Astrocyte (in vitro differentiated cells and primary cell): ENCODE measurements at places on chromosomes 6 and 20. TPM values are rescaled to one million over a fixed set of nuclear protein-coding genes. Genes with fewer than 3 reads are reported as not detected.

DNA sequence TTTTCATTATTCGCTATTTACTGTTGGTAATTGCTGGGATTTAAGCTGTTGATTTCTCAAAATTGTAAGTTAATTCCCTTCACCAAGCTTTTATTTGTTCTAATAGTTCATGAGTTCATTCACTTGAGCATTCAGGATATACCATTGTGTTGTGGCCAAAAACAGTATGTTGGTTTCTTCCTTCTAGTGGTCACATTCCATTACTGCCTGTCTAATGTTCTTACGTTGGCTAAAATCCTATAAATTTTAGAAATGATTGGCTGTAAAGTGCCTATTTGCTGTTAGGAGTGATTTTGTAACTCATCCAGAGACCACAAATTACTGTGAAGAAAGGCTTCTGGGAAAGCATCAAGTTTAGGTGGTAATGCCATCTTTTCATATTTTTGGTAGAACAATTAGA lies 76.3 kb downstream of the FARS2 start:
- H3K4me3 ChIP-seq, result no peak overlapping the region
- H3K36me3 ChIP-seq, result no peaks in the 10 kb centered on the region
- peak; percentile 83 for DNase-seq
- no peaks in the 10 kb centered on the region for H3K4me1 ChIP-seq
- H3K27me3 ChIP-seq, result no peaks in the 10 kb centered on the region

DNA sequence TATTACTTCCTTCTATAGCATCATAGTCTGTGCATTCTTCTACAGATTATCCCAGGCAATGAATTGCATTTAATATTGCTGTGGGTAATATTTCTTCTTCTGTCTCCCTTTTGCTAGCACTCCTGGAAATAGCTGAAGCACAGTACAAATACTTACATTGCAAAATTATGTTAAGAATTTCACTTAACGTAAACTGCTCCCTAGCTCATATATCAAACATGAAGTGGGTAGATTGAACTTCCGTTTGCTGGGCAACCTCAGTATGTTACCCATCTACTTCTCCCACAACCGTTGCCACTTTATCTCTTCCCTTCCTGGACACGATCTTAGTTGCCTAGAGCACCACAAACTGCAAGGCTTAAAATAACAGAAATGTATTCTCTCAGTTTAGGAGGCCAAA lies 963.3 kb downstream of the KIF16B start:
- no peaks in the 10 kb centered on the region for H3K27me3 ChIP-seq
- H3K4me1 ChIP-seq, result no peaks in the 10 kb centered on the region
- DNase-seq, result no peak
- H3K4me3 ChIP-seq, result no peak overlapping the region
- H3K27ac ChIP-seq, result no peak overlapping the region

DNA sequence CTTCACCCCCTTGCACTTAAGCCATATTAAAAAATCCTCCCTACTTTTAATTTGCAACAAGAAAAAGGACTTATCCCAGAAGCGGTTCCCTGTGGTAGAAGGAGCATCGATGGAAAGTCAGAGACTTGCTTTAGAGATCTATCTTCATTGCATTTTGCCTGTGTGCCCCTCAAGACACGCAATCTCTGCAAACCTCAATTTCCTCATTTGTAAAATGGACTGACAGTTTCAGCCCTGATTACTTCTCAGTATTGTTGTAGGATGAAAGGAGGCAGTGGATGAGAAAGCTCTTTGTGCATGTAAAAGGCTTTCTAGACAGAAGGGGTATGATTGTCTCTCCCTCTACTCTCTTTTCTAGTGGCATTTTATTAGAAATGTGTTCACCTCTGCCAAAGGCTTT lies 410.2 kb downstream of the CDC5L start:
- H3K4me1 ChIP-seq, result peaks cover 4% of the 10 kb centered on the region
- H3K27me3 ChIP-seq, result no peaks in the 10 kb centered on the region
- H3K27ac ChIP-seq, result no peak overlapping the region
- H3K36me3 ChIP-seq, result no peaks in the 10 kb centered on the region
- H3K4me3 ChIP-seq, result no peak overlapping the region

- H3K4me1 ChIP-seq, result peaks cover 29% of the 10 kb centered on the region
- H3K27me3 ChIP-seq, result no peaks in the 10 kb centered on the region
- H3K36me3 ChIP-seq, result no peaks in the 10 kb centered on the region
- peak overlapping the region; percentile 88 for H3K27ac ChIP-seq
- no peak for DNase-seq
These were observed 48.3 kb downstream of the RREB1 start for GRCh38 chr6:7155871-7156579.

GRCh38 chr20:51695574-51696303 lies 72.5 kb downstream of the ATP9A start:
- no peaks in the 10 kb centered on the region for H3K27me3 ChIP-seq
- peaks cover 26% of the 10 kb centered on the region for H3K4me1 ChIP-seq
- peak overlapping the region; percentile 83 for H3K27ac ChIP-seq
- H3K36me3 ChIP-seq, result no peaks in the 10 kb centered on the region

DNA sequence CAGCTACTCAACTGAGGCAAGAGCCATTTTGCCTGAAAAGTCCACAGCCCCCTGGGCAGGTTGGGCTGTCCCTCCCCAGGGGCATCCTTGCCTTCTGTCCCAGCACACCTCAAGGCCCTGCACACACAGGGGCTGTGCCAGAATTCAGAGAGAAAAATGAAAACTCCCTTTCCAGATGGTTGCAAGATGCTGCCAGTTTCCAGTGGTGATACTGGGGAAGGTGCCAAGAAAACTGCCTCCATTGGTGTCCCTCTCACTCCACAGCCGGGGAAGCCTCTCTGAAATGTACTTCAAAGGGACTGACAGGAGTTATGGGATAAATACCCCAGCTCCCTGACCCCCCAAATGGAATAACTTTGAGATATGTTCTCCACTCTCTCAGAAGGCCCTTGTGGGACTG lies 154.2 kb upstream of the MAFB start:
- H3K36me3 ChIP-seq, result no peaks in the 10 kb centered on the region
- DNase-seq, result no peak
- no peaks in the 10 kb centered on the region for H3K27me3 ChIP-seq
- H3K4me1 ChIP-seq, result no peaks in the 10 kb centered on the region

DNA sequence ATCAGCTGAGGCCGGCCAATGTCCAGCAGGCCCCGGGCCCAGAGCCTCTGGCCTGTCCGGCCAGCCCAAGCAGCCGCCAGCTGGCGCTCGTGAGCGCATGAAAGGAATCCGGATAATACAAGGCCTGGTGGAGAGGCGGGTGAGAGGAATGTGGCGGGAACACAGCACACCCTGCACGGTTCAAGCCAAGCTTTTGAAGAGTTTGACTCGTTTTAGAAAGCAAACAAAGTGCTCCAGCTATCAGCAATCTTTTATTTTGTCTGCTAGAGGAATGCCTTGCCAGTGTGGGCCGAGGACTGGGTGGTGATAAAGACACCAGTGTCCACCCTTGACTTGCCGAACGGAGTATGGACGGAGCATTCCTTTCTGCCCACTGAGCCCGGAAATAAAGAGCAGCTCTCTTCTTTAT lies 9.3 kb upstream of the NEDD9 start:
- no peak overlapping the region for H3K4me3 ChIP-seq
- no peaks in the 10 kb centered on the region for H3K27me3 ChIP-seq

- no peaks in the 10 kb centered on the region for H3K4me1 ChIP-seq
- H3K27ac ChIP-seq, result no peak overlapping the region
- DNase-seq, result no peak
- H3K27me3 ChIP-seq, result no peaks in the 10 kb centered on the region
These were observed 129.5 kb upstream of the ARG1 start for GRCh38 chr6:131443514-131443913.

DNA sequence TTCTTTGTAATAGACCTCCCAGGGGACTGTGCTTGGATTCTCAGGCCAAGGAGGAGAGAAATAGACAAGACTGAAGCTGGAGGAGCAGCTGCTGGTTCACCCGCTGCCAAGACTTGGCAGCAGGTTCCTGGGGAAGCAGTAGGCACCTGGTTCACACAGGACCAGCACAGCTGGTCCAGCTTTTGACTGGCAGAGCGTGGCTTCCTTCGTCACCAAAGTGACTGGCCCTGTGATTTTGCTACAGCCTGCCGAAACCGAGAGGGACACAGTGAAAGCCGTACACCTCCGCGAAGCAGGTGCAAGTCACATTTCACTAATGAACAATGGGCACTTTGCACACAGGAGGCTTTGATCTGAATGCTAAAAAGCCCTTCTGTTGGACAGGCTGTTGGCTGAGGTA lies 199.0 kb downstream of the RNF144B start:
- H3K4me3 ChIP-seq, result no peak overlapping the region
- H3K36me3 ChIP-seq, result no peaks in the 10 kb centered on the region
- no peak for DNase-seq
- H3K4me1 ChIP-seq, result peaks cover 14% of the 10 kb centered on the region
- no peak overlapping the region for H3K27ac ChIP-seq
- H3K27me3 ChIP-seq, result no peaks in the 10 kb centered on the region

- H3K4me1 ChIP-seq, result peaks cover 2% of the 10 kb centered on the region
- no peaks in the 10 kb centered on the region for H3K27me3 ChIP-seq
- no peaks in the 10 kb centered on the region for H3K36me3 ChIP-seq
- H3K4me3 ChIP-seq, result no peak overlapping the region
- DNase-seq, result no peak
These were observed 181.3 kb upstream of the AFDN start for GRCh38 chr6:167645368-167645767.

DNA sequence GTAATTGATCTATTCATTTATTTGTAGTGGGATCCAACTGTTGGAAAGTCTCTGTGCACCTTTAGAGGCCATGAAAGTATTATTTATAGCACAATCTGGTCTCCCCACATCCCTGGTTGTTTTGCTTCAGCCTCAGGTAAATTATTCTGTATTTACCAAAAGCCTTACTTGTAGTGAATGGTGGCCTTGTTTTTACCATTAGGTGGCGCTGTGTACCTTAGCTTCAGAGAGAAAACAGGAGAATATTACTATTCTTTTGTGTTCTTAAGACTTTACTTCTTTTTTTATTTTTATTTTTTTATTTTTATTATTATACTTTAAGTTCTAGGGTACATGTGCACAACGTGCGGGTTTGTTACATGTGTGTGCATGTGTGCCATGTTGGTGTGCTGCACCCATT lies 23.7 kb downstream of the PEX7 start:
- H3K4me1 ChIP-seq, result no peaks in the 10 kb centered on the region
- H3K4me3 ChIP-seq, result no peak overlapping the region
- H3K27ac ChIP-seq, result no peak overlapping the region
- H3K27me3 ChIP-seq, result no peaks in the 10 kb centered on the region
- no peaks in the 10 kb centered on the region for H3K36me3 ChIP-seq

- no peak overlapping the region for H3K27ac ChIP-seq
- no peaks in the 10 kb centered on the region for H3K36me3 ChIP-seq
- H3K4me3 ChIP-seq, result no peak overlapping the region
- DNase-seq, result no peak
These were observed 264.6 kb upstream of the CDYL start for GRCh38 chr6:4511641-4512020.

- no peaks in the 10 kb centered on the region for H3K4me1 ChIP-seq
- H3K27me3 ChIP-seq, result no peaks in the 10 kb centered on the region
- H3K36me3 ChIP-seq, result no peaks in the 10 kb centered on the region
- no peak overlapping the region for H3K4me3 ChIP-seq
- H3K27ac ChIP-seq, result no peak overlapping the region
These were observed 527.5 kb downstream of the PRKN start for GRCh38 chr6:162200041-162200440.

DNA sequence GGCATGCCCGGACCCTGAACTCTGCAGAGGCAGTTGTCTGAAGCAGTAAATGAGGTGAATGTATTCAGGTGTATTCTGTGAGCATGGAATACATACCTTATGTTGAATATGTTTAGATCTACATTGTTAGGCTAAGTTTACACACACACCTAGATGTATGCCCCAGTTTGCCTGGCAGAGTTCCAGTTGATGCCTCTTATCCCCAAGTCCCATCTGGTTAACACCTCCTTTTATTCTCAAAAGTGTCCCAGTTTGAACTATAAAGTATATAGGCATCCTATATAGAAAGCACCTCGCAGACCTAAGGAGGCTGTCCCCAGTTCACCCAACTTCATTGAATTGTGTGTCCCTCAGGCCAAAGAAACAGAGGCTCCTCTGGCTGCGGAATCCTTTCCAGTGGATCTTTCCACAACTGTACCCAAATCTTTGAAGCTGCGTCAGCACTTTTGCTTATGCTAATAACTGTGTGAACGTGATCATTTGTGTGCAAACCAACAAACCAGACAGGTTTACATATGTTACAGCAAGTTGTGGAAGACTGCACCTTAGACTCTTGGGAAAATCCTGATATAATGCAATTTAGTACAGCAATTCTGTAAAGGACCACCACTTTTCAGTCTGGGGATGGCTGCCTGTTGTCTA lies 4.8 kb upstream of the DHX35 start:
- no peaks in the 10 kb centered on the region for H3K4me1 ChIP-seq
- H3K27ac ChIP-seq, result no peak overlapping the region
- no peak overlapping the region for H3K4me3 ChIP-seq
- no peak for DNase-seq
- H3K27me3 ChIP-seq, result no peaks in the 10 kb centered on the region

- H3K27me3 ChIP-seq, result no peaks in the 10 kb centered on the region
- H3K4me1 ChIP-seq, result no peaks in the 10 kb centered on the region
- DNase-seq, result no peak
- no peaks in the 10 kb centered on the region for H3K36me3 ChIP-seq
These were observed 716.8 kb upstream of the GJE1 start for GRCh38 chr6:141415896-141416295.

GRCh38 chr6:85585741-85586140 lies 7.9 kb downstream of the SNX14 start:
- DNase-seq, result no peak
- peaks cover 4% of the 10 kb centered on the region for H3K4me1 ChIP-seq
- H3K27ac ChIP-seq, result no peak overlapping the region
- H3K27me3 ChIP-seq, result no peaks in the 10 kb centered on the region
- no peaks in the 10 kb centered on the region for H3K36me3 ChIP-seq
- H3K4me3 ChIP-seq, result no peak overlapping the region

DNA sequence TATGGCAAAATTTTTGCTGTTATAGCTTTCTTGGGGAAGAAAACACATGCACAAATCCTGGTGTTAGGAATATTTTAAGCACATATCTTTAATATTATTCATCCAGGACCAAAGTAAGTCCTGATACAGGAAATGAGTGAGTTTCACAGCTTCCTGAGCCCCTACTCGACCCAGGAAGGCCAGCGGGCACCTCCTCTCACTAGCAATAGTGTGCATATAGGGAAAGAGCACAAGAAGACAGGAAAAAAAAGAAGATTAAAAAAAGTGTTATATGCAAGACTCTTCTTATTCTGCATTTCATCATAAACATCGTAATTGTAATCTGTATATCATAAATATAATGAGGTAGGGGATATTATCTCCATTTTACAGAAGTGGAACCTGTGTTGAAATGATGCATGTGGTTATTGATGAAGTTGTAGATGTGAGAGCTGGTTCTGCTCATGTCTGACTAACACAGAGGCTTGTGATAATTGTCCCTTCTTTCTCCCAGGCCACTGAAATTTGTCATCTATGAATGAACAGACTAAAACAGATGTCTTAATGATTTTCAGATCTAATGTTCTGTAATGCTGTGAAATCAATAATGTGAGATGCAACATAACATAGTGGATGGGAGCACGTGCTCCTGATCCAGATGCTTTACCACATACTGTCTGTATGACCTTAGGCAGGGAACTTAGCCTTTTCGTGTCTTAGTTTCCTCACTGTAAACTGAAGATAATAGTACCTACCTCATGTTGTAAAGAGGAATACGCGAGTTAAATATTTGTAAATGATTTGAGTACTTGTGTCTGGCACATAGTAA lies 101.2 kb downstream of the MYO6 start:
- H3K4me1 ChIP-seq, result peaks cover 10% of the 10 kb centered on the region
- no peak overlapping the region for H3K27ac ChIP-seq
- H3K27me3 ChIP-seq, result no peaks in the 10 kb centered on the region
- no peak for DNase-seq
- H3K36me3 ChIP-seq, result no peaks in the 10 kb centered on the region

Gene ATAT1
- total RNA-seq, result 15.7 and 16.6 TPM in 2 replicates

Gene LAMP5
- 2.3 and 4.7 TPM in 2 replicates for total RNA-seq

Gene FANCE
- total RNA-seq, result 2.9 and 3.1 TPM in 2 replicates

Gene XRN2
- total RNA-seq, result 68.2 and 74.5 TPM in 2 replicates

Gene IL20RA
- total RNA-seq, result 0.07 and 0.17 TPM in 2 replicates

Gene TP53TG5
- total RNA-seq, result not detected in 2 replicates

Gene OTOR
- total RNA-seq, result not detected in 2 replicates

Gene MYMX
- not detected in 2 replicates for total RNA-seq

Gene CST1
- total RNA-seq, result not detected in 2 replicates
